HS-5 (cell line): ENCODE measurements at places on chromosomes 11 and 22.

- DNase-seq = no peak
These were observed 990.9 kb downstream of the BRD1 start for GRCh38 chr22:48836673-48837340.

GRCh38 chr11:116439361-116439677 is 333.5 kb downstream of the BUD13 start:
- DNase-seq = no peak

- no peak for DNase-seq
These were observed 47.7 kb downstream of the DKK3 start for GRCh38 chr11:11960687-11961086.

DNA sequence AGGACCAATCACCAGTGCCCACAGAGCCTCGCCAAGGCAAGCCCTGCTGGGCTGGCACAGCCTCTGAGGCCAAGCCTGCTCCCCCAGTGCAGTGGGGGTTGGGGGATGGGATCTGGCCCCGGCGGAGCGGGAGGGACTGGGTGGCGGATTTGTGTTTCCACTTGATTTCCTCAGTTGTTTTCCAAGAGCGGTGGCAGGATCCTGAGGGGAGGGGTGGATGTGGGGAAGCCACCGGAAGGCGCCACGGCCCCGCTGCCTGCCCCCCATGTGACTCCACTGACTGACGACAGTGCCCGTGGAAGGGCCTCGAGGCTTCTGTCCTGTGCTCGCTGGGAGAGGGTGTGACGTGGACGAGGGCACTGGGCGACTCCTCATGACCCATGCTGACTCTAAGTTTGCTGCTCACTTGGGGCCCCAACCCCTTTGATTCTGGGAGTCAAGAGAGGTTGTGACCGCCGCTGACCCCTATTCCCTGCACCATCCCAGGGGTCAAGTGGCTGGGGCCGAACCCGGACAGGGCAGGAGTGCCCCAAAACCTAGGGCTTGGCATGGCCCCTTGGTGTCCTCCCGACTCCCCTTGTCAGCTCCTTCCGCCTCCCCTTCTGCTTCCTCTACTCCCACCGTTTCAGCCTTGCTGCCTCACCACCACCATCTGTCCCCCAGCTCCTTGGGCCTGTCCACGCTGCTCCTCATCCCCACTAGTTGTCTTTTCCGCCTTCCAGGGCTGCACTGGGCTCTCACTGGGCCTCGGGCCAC is 23.5 kb upstream of the PICK1 start:
- no peak for DNase-seq

DNA sequence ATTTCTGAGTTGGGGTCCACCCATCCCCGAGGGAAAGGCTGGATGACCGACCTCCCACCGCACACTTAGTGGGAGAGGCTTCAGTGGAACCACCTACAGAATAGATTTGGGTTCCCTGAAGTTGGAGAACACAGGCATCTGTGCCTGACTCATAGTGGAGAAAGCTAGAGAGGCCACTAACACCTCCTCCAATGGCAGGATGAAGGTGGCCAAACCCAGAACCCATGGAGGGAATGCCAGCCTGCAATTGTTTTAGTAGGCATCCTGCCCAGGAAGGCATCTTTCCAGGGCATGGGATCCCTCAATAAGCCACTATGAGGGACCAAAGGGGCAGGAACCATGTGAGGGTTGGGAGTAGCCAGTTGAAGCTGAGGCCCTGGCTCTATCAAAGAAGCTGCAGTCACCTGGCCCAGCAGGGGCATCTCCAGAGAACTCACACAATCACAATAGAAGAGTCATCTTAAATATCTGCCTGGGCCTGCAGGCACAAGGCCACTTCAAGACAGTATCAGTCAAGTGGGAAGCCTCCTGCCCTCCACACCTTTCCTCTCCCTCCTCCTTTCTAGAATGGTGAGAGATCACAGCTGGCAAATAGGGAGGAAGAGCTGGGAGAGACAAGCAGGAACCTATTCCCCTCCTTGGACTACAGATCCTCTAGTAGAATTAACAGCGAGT is 124.1 kb upstream of the CSNK2A3 start:
- DNase-seq = no peak

DNA sequence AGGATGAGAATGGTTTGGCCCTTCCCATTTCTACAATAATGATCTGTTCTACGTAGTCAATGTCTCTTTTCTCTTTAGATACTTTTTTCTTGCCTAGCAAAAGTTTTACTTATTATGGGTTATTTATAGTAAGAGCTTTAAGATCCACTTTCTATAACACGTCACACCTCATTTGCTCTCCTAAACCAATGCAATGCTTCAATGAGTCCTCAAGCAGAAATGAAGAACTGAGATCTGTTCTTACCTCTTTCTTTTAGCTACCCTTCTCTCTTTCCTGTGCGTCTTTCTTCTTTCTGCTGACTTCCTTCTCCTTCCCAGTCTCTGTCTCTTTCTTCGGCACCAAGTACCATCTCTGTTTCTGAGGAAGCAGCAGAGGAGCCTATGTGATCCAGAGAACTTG is 61.8 kb downstream of the SNX19 start:
- DNase-seq = no peak

DNA sequence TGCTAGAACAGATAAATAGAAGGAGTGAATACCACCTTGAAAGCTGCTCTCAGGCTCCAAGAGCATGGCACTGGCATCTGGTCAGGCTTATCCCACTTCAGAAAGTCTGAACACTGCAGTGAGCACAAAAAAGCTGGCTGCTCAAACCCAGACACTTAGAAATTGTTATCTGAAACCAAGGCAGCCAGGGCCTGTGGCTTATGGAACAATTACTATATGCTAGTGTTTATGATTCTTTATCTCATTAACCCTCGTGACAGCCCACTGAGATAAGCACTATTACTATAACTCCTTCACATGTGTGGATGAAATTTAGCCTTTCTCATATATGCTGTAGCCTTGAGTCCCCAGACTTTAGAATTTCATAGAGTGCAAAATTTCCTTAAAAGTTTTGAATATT is 400.2 kb downstream of the RAB38 start:
- no peak for DNase-seq
